Vagina (tissue), 2 donors: ENCODE measurements at places on chromosomes 4 and X.

GRCh38 chrX:128051526-128051925 is 677 bp downstream of the ACTRT1 start:
- no peak for DNase-seq

DNA sequence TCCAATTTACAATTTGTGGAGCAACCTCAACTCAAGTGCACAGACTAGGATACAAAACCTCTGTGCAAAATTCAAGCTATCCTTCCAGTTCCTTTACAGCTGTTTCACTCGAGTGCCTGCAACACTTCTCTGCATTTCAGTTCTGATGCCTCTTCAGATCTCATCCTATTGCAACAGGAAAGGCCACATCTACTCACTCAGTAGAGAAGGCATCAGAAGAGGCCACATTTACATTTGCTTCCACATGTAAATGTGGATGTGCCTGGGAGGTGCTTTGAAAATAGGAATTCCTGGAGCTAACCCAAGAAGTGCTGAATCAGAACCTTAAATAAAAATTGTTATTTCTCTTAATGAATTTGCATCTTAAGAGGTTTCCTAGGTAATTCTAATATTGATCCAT is 45.8 kb upstream of the SERTM2 start:
- DNase-seq, result no peak

GRCh38 chr4:55973650-55974049 is 24.9 kb downstream of the CEP135 start:
- DNase-seq, result no peak

- DNase-seq, result no peak
Observed at GRCh38 chr4:58749206-58749605, 1639.0 kb upstream of the IGFBP7 start.

DNA sequence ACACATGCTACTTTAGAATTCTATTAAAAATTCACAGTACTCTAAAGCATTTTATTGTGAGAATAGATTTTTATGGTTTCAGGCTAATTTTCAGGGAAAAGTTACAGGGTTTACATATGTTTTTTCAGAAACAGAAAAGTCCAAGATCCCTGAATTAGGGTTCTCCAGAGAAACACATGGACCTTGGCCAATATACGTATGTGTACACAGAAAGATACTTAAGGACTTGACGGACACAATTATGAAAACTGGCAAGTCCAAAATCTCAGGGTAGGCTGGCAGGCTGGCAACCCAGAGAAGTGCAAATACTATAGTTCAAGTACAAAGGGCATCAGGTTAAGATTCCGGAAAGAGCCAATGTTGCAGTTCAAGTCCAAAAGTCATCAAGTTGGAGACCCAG is 1897.8 kb upstream of the PCDH10 start:
- no peak for DNase-seq

DNA sequence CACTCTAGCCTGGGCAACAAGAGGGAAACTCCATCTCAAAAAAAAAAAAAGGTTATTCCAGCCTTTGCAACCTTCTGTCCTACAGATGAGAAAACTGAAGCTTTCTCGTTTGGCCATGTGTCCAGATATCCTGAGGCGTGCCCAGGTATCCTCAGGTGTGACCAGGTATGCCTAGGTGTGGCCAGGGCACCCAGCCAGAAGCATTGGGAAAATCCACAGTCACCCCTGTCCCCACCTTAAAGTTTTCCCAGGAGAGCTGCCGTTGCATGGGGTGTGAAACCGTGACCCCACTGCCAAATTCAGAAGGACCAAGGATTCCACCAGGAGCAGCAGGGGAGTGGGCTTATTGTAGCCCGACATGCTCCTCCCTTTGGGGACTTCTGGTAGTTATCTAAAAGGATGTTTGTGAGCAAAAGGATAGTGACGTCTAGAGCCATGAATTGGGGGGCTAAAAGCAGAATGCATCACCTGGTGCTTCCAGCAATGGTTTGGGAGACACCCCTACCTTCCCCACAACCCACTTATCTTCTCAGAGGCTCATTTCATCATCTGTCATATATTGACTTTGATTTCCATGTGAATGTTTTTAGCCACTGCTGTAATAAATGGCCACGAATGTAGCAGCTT is 4.0 kb upstream of the DHRSX start:
- DNase-seq, result no peak

DNA sequence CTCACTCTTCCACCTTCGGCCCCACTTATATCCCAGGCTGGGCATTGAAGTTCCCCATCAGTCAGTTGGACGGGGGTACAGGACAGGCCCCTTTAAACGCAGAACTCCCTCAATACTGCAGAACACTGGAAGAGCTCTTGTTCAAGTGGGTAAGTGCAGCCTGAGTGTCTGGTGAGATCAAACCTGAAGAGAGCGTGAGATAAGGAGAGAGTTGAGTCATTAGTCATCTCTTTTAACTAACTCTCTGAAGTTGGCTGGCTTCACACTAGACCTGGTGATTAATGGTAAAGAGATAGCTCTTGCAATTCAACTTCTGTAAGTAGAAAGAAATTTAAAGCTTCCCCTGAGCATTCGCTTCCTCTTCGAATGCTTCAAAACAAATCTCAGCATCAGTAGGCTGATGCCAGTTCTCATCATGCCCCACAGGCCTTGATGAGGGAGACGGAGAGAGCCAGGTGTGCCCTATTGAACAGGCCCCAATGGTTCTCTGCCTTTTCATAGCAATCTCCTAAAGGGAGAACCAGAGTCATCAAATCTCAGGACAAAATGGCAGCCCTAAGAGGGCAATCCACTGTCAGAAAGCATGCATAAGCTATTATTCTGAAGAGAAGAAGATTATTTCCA is 41.0 kb upstream of the JADE1 start:
- DNase-seq, result no peak

GRCh38 chr4:145302725-145303124 is 122.3 kb upstream of the OTUD4 start:
- DNase-seq, result no peak

- peak; percentile 54 for DNase-seq
Observed at GRCh38 chr4:184932343-184932742, 85.9 kb upstream of the HELT start.

GRCh38 chrX:9153300-9153699 is 119.4 kb upstream of the FAM9B start:
- DNase-seq, result no peak

DNA sequence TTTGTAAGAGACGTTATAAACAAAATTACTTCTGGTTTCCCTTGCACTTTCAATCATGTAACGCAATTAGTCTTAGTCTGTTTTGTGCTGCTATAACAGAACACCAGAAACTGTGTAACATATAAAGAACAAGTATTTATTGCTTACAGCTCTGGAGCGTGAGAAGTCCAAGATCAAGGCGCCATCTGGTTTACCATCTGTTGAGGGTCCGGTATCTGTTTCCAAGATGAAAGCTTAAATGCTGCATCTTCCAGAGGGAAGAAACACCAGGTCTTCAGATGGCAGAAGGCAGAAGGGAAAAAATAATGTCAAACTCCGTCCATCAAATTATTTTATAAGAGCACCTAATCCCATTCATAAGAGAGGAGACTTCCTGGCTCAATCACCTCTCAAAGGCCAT is 474.1 kb downstream of the PDGFC start:
- no peak for DNase-seq

GRCh38 chr4:8205749-8206611 is 6.9 kb downstream of the SH3TC1 start:
- no peak for DNase-seq

- DNase-seq, result no peak
Observed at GRCh38 chr4:108166441-108167315, 2.1 kb downstream of the LEF1 start.

DNA sequence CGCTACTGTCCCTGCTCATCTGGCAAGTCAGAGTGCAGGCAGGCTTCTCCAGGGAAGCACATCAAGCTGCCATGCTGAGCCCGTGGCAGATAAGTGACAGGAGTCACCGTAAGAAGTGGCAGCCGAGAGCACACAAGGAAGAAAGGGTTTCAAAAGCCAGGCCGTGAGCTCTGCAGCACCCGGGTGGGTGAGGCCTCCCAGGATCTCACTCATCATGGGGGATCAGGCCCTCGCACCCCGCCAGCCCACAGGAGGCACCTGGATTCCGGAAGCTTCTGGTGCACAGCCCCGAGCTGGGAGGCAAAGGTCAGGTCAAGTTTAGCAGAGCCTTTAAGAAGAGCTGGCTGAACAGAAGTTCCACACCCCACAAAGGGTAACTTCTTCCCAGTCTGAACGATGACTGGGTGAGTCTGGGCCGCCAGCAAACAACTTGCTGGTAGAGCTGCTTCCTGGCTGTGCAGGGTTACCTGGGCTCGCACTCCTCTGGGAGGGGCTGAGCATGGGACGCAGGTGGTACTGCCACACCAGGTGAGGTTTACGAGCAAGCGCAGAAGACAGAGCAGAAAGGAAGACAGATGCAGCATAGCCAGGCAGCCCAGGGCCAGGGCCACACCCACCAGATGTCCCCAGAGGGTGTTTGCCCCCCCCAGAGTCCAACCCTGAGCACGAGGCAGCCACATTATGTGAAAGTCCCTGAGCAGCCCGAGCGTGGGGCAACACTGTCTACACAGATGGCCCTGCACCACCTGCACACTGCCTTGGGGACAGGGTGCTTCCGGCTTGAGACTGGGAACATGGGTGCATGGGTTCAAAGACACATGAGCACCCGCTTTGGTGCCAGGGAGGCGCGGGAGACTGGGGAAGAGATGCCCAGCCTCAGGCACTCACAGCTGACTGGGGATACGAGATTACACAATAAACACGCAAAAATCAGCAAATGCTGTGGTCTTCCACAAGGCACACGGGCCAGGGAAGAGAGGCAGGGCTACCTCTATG is 7.7 kb downstream of the CCNQ start:
- DNase-seq, result no peak

GRCh38 chrX:27575565-27575964 is 14.6 kb upstream of the DCAF8L2 start:
- no peak for DNase-seq

- no peak for DNase-seq
Observed at GRCh38 chrX:45138525-45138924, 62.2 kb downstream of the DIPK2B start.

- DNase-seq, result no peak
Observed at GRCh38 chrX:153736871-153737441, 12.3 kb downstream of the ABCD1 start.

DNA sequence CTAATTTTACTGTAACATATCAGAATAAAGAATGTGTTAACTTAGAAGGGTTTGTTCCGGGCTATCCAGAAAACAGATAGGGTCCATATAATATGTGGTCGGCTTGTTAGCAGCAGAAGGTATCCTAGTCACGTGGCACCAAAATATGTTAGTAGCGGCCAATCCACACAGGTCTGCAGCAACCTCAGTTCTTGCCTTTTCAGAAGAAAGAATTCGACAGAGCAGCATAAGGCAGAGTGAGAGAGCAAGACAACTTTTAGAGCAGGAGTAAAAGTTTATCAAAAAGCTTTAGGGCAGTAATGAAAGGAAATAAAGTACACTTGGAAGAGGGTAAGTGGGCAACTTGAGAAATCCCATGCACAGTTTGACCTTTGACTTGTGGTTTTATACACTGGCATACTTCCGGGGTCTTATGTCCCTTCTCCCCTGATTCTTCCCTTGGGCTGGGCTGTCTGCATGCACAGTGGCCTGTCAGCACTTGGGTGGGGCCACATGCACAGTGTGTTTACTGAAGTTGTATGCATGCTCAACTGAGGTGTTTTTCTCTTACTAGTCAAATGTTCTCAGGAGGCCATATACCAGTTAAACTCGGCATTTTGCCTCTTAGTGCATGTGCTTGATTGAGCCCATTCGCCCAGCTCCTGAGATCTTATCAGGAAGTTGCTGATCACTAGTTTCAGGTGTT is 37.0 kb upstream of the ABCG2 start:
- no peak for DNase-seq

DNA sequence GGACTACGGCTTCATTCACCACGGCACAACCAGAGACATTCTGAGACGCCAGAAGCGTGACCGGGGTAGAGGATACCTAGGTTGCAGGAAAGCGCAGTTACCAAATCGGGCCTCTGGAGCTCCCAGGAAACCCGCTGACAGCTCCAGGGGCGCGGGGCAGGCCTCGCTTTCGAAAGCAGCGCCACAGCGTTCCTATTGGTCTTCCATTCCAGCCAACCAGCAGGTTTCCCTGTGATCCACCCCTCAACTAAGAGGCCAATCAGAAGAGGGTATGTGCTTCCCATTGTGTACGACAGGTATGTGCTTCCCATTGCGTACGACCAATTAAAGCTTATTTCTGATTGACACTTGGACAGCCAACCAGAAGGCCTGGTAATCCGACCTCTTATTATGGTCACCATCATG is 14.9 kb downstream of the SNX12 start:
- DNase-seq, result no peak

DNA sequence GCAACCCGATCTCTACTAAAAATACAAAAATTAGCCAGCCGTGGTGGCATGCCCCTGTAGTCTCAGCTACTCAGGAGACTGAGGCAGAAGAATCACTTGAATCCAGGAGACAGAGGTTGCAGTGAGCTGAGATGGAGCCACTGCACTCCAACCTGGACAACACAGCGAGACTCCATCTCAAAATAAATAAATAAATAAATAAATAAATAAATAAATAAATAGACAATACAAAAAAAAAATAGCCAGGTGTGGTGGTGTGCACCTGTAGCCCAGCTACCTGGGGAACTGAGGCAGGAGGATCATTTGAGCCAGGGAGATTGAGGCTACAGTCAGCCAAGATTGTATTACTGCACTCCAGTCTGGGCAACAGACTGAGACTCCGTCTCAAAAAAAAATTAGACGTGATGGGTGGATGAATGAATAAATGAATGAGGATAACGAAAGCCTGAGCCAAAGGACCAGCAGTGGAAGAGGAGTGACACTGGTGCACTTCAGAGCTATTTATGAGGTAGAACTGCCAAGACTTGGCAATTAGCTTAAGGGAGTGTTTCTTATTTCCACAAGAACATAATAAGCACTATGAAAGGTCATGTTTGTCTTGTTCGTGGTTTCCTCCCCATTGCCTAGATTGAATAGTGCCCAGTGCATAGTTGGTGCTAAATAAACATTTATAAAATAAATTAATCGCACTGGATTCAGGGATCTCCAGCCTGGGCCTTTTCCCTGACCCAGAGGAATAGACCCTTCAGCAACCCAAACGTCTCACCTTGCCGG is 232.2 kb downstream of the IDS start:
- DNase-seq, result no peak

DNA sequence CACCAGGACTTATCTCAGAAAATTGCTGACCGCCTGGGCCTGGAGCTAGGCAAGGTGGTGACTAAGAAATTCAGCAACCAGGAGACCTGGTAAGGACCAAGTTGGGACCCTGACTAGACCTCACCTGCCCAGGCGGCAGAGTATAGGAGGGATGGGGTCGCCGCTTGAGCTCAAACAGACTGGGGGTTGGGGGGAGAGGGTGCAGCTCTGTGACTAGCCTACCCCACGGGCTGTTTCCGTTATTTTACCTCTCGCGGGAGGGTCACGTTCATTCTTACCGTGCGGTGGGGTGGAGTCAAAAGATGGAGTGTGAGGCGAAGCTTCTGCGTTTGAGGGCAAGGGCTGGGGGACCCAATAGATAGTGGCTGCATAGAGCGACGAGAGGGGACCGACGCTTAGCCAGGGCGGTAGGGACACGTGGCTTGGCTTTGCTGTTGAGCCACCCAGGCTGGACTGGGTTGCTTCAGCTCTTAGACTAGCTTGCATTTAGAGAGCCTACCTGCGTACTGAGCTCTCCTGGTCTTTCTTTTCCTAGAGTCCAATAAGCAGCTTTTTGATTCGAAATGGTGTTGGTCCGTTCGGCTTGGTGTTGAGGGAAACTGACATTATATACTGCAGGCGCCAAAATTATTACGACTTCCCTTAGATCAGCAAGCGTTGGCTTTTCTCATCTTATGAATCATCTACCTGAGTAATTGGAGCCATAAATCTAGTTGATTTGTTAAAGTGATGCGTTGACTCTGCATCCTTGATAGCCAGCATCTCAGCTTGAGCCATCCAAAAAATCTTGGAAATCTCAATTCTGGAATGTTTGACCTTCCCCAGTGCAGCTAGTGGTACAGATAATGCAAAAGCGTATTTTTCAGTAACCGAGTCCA is 591 bp downstream of the PRPS1 start:
- DNase-seq, result no peak
